Activated CD8-positive, alpha-beta memory T cell treated with anti-CD3 and anti-CD28 coated beads for 36 hours (primary cell): ENCODE measurements at places on chromosomes 12 and 14. TPM values are rescaled to one million over a fixed set of nuclear protein-coding genes. Genes with fewer than 3 reads are reported as not detected.

Gene TMEM229B
- 1.5 TPM for total RNA-seq

Gene TCL1B
- total RNA-seq, result not detected

Gene IL26
- total RNA-seq, result 1.2 TPM

Gene SPIC
- not detected for total RNA-seq

Gene RDH5
- 4.9 TPM for total RNA-seq

Gene KLHL33
- 0.11 TPM for total RNA-seq

Gene ACSM4
- total RNA-seq, result not detected

Gene SLC7A8
- 0.86 TPM for total RNA-seq
